Activated naive CD4-positive, alpha-beta T cell (primary cell): ENCODE measurements at places on chromosomes 12 and 14.
A peak's percentile ranks its signal among the peaks of the same experiment; 100 is the strongest.

DNA sequence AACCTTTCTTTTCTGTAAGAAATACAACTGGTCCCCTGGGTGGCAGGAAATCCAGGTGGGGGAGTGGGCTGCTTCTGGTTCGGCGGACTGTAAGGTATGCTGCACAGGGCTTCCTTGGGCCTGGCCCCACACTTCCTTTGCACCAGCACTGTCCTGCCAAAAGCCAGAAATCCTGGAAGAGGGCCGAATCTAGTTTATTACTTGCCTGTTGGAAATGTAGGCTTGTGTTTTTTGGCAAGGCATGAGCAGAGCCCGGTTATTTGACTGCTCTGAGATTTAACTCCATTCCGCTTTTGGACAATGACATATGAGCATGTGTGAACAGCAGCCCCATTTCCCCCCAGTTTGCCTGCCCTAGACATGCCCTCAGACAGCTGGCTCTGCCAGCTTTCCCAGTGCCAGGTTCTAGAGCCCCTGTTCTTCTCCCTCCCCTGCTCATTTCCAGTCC lies 86.6 kb downstream of the BORCS5 start:
- DNase-seq = no peak

DNA sequence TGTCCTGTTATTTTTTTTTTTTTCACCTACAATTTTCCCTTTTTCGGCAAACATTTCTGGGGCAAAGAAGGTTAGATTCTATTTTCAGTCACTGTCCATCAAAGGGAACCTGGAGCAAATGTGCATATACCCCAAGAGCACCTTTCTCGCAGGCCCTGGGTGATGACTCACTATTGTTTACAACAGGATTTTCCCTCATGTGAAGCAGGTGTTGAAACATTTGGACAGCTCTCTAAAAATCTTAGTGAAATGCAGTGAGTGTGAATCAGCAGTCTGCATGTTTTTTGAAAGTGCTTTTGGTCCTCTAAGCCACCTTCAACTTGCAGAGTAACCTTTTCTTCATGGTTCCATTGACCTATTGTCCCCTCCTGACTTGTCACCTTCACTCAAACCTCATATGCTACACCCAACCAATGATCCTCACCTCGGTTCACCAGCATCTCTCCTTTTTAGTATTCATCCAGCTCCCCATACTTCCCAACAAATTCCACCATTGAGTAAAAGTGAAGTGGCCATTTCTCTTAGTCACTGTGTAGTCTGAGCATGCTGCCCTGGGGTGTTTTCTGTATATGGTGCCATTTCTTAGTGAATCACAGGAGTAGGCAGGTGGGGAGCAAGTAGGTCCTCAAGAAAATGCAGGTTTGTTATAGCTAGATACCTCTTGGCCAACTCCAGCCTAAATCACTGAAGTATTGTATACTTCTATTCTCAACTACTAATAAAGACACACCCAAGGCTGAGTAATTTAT lies 260.2 kb downstream of the BMP4 start:
- DNase-seq = no peak

DNA sequence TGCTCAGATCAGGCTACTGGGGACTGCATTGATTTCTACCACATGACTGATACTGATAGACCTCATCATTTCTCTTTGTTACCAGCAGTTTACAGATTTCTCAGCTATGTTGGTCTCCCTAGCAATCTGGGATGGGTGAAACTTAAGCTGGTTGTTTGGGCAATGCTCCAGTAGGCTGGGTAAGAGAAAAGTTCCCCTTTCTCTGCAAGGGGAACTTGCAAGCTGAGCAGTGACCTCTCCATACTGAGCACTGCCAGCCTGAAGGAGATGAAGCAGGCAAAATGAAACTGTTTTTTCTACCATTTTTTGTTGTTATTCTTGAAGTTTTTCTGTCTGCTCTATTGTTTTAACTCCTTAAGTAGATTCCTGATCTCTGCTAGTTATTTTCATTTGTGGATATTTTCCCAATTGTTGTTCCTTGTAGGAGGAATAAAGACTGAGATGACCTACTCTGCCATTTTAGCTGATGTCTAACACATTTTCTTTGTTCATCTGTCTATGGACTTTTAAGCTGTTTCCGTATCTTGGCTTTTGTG lies 1.3 kb upstream of the OR4M1 start:
- DNase-seq = no peak

DNA sequence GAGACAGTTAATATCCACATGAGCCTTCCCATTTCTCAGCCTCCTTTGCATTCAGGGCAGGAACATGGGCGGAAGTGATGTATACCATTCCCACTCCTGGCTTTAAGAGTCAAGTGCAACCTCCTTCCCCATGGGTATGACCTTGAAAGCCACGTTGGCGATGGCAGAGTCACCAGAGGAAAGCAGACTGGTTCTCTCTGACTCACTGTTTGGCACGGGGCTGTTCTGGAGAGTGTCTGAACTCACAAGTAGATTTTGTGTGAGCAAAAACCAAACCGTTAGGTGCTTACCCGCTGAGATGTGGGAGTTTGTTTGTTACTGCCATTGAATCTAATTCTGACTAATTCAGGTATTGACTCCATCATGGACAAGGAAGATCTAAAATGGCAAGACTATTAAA lies 36.7 kb upstream of the PZP start:
- no peak for DNase-seq

DNA sequence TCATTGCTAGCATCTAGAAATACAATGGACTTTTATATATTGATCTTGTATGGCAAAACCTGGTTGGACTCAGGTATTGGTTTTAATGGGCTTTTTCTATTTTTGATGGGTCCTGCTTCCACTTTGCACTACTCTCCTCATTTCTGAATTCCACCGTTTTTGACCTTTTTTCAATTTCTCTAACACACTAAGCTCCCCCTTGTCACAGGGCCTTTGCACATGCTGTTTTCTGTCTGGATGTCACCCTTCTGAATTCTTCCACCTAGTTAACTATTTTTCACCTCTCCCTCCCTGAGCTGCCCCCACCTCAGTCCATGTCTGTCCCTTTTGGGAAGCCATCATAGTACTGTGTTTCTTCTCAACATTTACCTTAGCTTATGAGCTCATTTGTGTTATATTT lies 112.7 kb upstream of the FRMD6 start:
- no peak for DNase-seq

DNA sequence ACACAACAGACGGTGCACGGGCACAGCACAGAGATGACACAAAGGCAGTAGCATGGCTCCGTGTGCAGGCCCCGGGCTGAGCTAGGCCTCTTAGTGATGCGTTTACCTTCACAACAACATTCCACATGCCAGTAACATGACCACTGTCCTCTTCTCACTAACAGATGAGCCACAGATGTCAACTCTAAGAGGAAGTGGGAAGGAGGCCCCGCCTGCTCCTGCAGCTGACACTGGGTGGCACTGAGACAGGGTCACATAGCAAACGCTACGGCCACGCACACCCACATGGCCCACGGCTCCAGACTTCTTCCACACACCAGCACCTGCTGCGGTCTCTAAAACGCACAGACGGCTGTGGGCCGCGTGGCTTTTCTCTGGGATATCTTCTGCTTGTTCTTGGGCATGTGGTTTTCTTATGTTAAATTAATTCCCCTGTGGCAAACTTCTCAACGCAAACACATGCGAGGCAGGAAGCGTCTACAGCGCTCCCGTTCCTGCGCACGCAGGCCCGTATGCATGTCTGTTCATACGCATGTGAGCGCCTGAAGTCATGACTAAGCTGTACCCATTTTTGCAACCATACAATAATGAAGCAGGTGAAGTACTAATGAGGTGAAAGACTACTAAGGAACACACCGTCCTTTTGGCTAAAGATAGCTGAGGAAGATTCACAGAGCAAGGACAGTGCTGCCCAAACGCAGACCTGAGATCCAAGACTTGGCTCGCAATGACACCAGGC lies 26.8 kb downstream of the AMN start:
- DNase-seq = peak; percentile 57

- DNase-seq = no peak
Measured at GRCh38 chr14:94961386-94962165, 191.7 kb upstream of the GSC start.

DNA sequence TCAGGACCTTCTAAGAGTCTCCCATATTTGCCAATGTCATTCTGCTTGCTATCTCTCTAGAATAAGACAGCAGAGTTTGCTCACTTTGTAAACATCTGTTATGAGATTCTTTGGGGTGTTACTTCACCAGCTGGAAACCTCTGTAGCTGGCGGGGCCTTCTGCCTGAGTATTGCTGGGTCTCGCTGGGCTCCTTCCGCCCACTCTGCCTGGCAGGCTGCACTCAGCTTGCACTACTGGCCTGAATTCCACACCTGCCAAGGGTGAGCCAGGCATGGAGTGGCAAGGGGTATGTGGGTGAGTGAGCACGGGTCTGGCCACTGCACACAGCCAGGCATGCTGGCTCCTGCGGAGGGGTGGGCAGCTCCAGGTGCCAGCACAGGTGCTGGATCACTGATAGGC lies 267.3 kb upstream of the PDE3A start:
- no peak for DNase-seq

DNA sequence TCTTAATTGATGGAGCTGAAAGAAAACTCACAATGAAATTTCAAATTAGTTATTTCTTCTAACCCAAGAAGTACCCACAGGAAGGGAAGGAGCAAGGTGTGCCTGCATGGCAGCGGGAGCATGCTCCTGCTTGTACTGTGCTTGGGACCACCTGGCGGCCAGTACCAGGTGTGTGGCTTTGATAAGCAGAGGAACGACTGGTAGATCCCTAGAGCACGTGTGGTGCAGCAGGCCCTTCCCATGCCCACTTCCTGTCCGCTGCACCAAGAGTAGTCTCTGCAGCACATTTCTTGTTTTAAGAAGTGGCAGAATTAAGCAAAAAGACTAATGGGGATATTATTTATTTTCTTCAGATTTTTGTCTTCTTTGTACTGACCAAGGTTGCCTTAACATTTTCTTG lies 122.3 kb upstream of the ATF1 start:
- no peak for DNase-seq

DNA sequence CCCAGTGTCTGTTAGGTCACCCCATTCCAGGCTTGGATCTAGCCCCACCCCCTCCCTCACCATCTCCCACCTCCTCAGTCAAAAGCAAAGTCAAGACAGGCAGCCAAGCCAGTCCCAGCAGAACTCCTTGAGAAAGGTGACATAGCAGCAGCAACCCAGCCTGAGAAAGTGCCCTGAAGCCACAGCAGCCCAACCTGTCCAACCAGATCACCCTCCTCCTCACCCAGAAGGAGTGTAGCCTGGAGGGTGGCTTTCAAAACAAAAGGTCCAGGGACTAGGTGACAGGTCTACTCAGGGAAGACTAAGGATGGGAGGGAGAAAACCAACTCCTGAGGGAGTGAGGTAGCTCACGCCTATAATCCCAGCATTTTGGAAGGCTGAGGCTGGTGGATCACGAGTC lies 5.2 kb downstream of the RAB15 start:
- no peak for DNase-seq

GRCh38 chr14:59919570-59920377 lies at the start of gene LRRC9:
TSS of gene LRRC9 (plus strand) at chr14:59920144.
- DNase-seq = no peak

DNA sequence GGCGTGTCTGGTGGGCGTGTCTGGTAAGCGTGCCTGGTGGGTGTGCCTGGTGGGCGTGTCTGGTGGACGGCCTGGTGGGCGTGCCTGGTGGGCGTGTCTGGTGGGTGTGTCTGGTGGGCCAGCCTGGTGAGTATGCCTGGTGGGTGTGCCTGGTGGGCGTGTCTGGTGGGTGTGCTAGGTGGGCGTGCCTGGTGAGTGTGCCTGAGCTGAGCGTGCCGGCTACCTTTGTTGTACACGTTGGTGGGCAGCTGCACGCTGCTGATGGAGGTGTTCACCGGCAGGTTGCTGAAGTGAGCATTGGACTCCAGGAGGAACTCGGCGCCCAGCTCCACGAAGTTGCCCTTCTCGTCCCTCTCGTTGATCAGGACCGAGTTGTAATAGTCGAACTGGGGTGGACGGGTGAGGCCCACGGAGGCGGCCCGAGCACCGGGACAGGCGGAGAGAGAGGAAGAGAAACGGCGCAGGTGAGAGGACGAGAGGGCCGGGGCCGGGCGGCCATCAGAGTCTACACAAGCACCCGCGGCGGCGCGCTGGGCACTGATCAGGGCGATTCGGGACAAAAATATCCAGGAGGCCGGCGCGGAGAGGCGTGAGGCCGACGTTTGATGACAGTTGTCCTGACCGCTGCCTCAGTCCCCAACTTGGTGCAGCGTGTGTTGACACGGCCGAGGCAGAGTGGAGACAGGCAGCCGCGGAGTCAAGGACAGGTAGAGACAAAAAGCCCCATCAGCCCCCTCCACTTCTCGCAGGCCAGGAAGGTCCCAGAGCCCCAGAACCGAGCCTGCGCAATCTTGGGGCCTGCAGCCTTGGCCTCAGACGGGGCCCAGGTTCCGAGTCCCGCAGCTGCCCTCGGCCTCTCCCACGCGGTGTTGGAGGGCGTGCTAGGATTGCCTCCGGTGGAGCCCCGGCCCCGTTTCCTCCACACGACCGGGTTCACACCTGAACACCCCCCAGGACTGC lies 10.5 kb downstream of the CACNA2D4 start:
- DNase-seq = no peak

- DNase-seq = no peak
Measured at GRCh38 chr12:53343969-53344368, 7.8 kb upstream of the SP7 start.

DNA sequence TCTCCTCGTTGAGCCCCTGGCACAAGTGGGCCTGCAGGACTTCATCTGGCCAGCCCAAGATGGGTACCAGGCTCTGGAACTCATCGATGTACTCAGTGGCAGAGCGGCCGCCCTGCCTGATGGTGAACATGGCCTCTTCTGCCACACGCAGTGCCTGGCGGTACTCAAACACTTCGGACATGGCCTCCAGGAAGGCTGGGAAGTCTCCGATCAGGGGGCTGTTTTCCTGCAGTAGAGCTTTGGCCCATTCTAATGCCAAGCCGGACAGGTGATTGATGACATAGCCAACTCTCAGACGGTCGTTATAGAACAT lies 19.8 kb downstream of the RTL1 start:
- DNase-seq = no peak

GRCh38 chr14:95857275-95857674 lies 19.4 kb upstream of the TUNAR start:
- DNase-seq = no peak

- DNase-seq = peak; percentile 13
Measured at GRCh38 chr14:73612339-73613045, at the start of gene ACOT6. TSS of gene ACOT6 (plus strand) at chr14:73612517. CDS start at chr14:73612572, 55 bp downstream.

DNA sequence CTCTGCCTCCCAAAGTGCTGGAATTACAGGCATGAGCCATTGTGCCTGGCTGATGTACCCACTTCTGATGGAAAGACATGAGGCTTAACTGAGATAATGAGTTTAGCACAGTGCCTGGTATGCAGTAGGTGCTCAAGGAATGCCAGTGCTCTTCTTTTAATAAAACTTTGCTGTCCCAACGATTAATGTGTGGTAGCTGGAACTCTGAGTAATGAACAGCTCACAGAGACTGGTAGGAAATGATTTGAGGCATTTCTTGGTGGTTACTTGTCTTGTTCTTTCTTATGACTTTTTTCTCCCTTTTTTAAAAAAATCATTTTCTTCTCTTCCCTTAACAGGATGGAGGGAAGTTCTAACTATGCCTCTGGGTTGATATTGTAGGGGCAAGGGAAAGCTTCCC lies 235.7 kb upstream of the PWP1 start:
- DNase-seq = no peak

- no peak for DNase-seq
Measured at GRCh38 chr12:88518863-88519403, 61.3 kb downstream of the KITLG start.

GRCh38 chr12:126706300-126706699 lies 1560.7 kb upstream of the TMEM132C start:
- DNase-seq = no peak
